ENCODE measurements at places on chromosomes 16 and 17.

DNA sequence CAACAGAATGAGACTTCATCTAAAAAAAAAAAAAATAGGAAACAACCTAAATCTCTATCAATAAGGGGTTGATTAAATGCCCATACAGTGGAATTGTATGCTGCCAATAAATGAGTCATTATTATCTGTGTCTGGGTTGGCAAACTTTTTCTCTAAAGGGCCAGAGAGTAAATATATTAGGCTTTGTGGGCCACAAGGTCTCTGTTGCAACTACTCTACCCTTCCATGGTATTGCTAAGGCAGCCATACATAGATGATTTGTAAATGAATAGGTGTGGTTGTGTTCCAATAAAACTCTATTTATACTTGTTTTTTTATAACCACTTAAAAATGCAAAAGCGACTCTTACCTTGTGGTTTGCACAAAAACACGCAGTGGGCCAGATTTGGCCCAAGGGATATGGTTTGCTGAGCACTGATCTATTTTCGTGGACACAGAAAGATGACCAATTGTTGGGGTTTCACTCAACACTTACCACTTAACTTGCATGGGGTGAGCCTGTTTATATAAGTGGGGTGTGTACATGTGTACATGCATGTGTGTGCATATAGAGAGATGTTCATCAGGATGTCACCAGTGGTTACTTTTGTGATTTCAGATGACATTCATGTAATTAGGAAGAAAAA lies 12.4 kb upstream of the IL4R start:
- DNase-seq = no peak

GRCh38 chr16:63877401-63877800 lies 1244.5 kb downstream of the CDH11 start:
- no peak for DNase-seq

DNA sequence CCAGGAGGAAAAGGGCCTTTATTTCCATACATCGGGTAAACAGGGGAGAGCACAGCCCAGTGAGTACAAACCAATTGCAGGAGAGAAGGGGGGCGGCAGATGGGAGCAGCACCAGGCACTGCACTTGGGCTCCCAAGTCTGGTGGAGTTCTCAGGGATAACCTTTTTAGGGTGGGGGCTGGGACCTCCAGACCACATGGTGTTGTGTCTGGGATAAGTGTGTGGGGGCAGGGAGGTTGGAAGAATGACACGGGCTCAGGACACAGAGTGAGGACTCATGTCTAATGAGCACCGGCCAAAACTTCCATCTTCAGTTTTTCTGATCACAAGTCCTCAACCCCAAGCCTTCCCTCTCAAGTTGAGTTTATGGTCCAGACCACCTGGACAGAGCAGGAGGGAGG lies 30.6 kb downstream of the PIPOX start:
- no peak for DNase-seq

- DNase-seq = no peak
Observed at GRCh38 chr17:35087731-35088355, 24.3 kb upstream of the RFFL start.

DNA sequence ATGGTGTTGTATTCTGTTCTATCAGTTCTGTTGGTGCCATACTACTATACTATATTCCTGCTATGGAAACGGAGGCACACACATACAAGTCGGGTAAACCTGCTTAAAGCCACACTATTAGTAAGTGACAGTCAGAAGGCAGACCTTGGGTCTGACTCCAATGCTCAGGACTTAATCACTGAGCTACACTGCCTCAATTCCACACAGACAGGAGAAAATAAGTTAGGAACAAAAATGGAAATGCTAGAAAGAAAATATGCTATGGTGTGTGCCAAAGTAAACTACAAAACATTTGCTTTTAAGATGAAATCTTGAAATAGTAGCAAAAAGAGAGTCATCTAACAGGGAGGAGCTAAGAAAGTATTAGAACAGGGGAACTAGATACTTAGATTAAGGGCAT lies 48.1 kb downstream of the MYO1D start:
- DNase-seq = no peak

DNA sequence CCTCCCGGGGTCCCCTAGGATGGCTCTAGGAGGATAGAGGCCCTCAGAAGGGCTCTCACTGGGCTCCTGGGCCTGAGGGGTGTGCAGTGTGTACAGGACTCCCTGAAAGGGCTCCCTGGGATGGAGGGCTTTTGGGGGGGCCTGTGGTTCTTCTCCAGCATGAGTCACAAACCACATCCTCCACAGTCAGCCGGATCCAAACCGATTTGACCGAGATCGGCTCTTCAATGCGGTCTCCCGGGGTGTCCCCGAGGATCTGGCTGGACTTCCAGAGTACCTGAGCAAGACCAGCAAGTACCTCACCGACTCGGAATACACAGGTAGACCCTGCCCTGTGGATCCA lies 4.5 kb downstream of the TRPV2 start:
- peak; percentile 56 for DNase-seq

DNA sequence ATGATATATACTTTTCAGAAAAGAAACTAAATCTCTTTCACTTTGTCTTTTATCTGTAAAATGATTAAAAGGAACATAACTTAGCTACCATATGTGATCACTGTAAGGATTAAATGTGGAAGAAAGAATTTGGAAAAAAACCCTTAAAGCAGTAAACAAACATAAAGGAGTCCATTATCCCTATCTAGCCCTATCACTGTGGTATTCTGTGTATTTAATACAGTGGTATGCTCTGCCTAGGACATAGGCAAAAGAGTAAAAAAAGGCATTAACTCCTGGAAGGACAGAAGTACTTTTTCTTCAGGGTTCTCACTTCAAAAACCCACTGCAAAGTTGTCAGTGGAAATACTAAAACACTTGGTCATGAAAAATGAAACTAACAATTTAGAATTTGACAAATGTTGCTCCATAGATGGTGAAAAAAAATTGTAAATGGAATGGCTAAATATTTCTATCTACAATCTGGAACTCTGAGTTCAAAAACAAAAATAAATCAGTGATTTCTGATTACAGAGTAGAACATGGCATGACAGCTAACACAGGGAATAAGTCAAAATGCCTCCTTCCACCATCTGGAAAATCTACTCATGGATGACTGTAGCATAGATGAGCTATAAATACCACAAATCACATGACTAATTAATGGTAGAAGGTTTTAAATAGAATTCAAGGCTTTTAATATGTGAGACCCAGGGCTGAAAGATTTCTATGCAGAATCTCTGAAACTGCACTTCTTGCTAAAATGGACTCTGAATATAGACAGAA lies 140.1 kb downstream of the ITFG1 start:
- no peak for DNase-seq

DNA sequence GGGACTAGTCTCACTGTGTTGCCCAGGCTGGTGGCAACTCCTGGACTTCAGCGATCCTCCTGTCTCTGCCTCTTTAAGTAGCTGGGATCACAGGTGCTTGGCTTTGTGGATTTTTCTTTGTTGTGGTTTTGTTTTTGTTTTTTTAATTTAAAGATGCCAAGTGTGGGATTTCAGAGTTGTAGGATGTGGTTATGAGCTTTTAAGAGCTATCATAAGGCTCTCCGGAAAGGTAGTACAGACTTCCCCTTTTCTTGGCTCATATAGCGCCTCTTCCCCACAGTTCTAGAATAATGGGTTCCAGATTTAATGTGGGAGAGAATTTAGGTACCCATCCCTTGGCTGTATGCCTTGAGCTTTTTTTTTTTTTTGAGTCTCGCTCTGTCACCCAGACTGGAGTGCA lies 17.1 kb downstream of the AKAP1 start:
- no peak for DNase-seq

DNA sequence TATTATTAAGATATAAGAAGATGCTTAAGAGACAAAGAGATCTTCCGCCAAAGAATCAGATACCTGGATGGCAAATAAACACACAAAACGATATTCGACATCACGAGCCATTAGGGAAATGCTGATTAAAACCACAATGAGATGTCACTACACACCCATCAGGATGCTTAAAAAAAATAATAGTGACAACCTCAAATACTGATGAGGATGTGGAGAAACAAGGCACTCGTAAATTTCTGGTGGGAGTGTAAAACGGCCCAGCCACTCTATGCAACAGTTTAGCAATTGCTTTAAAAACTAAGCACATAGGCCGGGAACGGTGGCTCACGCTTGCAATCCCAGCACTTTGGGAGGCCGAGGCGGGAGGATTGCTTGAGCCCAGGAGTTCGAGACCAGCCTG lies 39.4 kb downstream of the TBC1D16 start:
- no peak for DNase-seq

DNA sequence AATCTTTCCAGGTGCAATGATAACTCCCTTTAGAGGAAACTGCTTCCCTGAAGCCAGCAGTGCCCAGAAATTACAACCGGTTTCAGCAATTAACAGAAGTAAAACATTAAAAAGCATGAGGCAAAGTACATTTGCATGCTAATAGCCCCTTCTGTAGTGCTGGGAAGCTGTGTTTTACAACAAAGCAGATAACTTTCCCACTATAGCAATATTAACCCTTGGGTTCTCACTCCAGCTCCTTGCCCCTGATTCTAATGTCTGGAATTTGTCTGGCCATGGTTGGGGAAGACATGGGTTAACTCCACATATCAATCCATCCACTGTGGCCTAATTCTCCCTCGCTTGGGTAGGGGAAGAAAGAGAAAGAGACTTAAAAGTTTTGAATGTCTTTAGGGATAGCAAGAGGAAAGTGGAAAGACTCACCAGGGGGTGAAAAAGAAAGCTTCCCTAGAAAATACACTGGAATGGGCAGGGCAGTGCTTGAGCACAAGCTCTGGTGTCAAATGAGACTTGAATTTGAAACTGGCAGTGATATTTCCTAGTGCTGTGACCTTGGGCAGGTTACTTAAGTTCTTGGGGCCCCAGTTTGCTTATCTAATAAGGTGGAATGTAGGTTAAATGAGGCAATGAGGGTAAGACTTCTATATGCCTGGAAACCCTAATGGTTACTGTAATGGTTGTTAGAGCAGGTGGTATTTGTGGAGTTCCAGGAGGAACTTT lies 102.0 kb downstream of the SOX9 start:
- DNase-seq = no peak

- no peak for DNase-seq
Observed at GRCh38 chr16:54783980-54784379, 146.7 kb upstream of the IRX5 start.

- DNase-seq = no peak
Observed at GRCh38 chr17:61511480-61512182, 59.4 kb downstream of the TBX4 start.

GRCh38 chr17:16091773-16092172 lies 92.1 kb downstream of the TTC19 start:
- DNase-seq = no peak

DNA sequence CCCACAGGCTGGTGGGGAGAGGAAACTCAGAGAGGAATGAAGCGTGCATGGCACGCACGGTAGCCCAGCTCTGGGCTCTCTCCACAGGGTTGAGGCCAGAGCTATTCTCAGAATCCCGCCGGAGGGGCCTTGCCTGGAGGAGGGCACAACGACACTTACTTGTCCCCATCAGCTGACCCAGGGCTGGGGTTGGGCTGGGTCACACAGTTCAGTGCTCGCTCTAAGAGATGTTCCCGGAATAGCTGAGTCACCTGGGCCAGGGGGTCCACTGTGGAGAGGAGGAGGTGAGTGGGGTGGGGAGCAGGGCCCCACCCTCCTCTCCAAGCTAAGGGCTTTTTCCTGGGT lies 21.8 kb downstream of the SREBF1 start:
- no peak for DNase-seq

DNA sequence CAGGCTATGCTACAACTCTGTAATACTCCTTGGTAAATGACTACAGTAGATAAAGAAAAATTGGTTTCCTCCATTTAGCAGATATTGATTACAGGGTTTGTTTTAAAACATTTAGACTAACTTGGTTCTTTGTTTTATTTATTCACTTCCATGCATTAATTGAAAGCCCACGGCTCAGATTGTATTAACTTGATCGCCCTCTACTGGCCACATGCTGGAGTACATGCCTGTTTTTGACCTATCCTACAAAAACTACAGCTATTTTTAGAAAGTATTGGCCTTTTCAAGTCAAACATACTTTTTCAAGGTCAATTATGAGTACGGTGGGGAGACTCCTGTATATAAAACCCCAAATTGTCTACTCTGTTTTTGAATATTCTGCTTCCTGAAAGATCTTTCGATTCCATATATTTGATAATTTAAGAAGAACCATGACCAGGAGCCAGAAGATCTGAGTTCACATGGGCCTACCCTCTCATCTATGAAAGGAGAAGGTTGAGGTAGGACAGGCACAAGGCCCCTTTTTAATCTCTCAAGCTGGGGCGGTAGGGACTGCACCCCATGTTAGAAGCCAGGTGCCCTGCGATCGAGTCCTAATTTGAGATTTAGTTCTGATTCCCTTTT lies 51.8 kb downstream of the CA10 start:
- peak; percentile 40 for DNase-seq

DNA sequence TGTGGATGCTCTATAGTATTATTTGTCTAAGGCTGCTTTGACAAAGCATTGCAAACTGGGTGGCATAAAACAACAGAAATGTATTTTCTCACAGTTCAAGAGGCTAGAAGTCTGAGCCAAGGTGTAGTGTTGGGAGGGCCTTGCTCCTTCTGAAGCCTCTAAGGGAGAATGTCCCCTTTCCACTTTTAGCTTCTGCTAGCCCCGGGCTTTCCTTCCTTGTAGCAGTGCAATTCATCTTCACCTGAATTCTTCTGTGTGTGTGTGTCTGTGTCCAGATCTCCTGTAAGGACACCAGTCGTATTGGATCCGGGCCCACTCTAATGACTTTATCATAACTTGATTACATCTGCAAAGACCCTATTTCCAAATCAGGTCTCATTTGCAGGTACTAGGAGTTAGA lies 18.1 kb downstream of the KCNJ16 start:
- DNase-seq = no peak

DNA sequence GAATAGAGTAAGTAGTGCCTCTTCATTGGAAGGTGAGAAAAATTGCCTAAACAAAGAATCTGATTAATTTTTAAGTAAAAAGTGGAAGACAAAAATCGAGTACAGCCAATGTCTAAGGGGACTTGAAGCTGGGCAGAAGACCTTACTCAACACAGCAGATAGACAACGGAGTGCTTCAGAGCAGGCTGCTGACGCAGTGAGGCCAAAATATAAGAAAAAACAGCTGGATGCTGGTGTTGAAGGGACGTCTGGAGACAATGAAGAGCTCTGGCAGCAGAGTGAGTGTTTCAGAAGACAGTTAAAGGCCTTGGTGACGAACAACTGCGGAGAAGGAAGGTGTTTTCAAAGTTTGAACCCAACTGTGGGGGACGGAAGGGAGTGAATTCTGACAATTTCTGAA lies 169.8 kb downstream of the MRTFB start:
- DNase-seq = no peak

DNA sequence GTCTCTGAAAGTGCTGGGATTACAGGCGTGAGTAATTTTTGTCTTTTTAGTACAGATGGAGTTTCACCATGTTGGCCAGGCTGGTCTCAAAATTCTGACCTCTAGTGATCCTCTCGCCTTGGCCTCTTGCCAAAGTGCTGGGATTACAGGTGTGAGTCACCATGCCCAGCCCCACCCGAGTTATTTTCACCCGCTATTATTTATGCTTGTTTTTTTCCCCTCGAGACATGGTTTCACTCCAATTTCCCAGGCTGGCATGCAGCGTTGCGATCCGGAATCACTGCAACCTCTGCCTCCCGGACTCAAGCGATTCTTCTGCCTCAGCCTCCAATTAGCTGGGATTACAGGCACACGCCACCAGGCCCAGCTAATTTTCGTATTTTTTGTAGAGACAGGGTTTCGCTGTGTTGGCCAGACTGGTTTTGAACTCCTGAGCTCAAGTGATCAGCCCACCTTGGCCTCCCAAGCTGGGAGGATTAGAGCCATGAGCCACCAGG lies 9.2 kb downstream of the RPL23 start:
- DNase-seq = no peak
